GM04504 (cell line): ENCODE measurements at places on chromosomes 2 and 18.

- DNase-seq = peak; percentile 15
Observed at GRCh38 chr2:109242210-109242653, 113.2 kb downstream of the SH3RF3 start.

DNA sequence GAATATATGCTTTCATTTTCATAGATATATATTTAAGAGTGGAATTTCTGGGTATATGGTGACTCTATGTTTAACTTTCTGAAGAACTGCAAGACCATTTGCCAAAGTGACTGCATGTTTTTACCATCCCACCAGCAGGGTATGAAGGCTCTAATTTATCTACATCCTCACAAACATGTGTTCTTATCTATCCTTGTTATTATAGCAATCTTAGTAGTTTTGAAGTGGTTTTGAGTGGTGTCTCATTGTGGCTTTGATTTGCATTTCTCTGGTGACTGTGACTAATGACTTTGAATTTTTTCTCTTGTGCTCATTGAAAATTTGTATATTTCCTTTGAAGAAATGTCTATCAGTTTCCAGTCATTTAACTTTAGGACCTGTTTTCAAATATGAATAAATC lies 310.2 kb upstream of the NRP2 start:
- DNase-seq = no peak

DNA sequence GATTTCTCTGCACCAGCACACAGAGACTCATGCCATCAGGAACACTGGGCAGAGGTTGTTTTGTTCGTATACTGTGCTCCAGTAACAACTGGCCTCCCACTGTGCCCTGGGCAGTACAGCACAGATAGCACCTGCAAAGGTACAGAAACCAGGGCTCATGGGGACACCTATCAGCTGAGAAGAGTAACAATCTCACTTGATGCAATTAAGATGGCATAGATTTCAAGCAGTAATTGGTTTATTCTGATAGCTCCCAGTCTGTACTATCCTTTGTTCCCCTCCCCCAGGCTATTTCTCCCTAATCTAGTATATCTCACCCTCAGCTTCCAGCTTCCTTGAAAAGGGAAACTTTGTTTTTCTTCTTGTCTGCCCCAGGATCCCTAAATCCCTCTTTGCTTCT lies 343.9 kb upstream of the MMADHC start:
- no peak for DNase-seq

- no peak for DNase-seq
Observed at GRCh38 chr2:103233691-103234090, 471.9 kb downstream of the TMEM182 start.

DNA sequence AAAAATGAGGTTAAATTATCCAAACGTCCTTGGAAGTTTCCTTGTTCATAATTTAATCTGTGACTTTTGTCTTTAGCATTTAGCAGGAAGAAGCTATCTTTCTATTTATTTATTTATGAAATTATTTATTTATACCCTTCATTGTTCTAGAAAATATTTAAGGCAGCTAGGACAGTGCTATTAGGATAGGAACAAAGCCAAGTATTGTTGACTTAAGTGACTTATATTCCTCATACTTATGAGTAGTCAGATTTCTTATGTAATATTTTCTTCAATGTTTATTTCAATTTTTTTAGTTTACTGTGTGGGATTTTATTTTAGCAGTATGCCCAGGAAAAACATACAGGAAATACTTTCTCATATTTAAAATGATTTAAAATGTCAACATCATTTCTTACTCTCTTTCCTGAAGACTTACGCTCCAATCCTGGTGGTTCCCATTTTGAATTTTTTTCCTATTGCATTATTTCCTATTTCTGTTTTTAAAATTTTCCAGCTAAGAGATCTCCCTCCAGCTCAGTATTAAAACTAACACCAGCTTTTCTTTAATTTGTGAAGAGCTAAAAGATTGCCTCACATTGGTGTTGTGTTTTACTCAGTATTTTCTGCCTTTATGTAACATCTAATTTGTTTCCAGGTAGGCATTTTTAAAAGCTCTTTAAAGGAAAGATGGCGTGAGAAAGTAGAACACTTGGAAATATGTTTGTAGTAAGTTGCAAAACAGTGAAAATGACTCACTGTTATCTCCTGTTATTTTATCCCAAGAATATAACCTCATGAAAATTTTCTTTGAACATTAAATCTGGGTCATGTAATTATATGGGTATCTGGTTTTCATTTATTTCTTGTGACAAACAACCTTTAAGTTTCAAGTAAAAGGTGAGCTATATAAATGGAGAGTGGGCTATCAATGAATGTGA lies 32.2 kb downstream of the MAPRE2 start:
- DNase-seq = peak; percentile 35

DNA sequence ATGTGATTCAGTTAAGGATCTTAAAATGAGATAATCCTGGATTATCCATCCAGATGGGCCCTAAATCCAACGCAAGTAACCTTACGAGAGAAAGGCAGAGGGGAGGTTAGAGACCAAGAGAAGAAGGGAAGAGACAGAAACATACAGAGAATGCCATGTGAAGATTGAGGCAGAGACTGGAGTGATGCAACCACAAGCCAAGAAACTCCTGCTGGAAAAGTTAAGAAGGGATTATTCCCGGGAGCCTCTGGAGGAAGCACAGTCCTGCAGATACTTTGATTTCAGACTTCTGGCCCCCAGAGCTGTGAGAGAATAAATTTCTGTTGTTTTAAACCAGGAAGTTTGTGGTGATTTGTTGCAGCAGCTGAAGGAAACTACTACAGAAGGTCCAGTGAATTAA lies 992.7 kb downstream of the BCL11A start:
- no peak for DNase-seq
